ENCODE measurements at places on chromosomes 2 and 18.

- no peak for DNase-seq
Measured at GRCh38 chr18:7248877-7249276, 18.0 kb downstream of the LRRC30 start.

GRCh38 chr18:79030680-79031079 lies 38.5 kb upstream of the ATP9B start:
- no peak for DNase-seq

- DNase-seq, result no peak
Measured at GRCh38 chr2:38060236-38061018, 15.5 kb downstream of the CYP1B1 start.

DNA sequence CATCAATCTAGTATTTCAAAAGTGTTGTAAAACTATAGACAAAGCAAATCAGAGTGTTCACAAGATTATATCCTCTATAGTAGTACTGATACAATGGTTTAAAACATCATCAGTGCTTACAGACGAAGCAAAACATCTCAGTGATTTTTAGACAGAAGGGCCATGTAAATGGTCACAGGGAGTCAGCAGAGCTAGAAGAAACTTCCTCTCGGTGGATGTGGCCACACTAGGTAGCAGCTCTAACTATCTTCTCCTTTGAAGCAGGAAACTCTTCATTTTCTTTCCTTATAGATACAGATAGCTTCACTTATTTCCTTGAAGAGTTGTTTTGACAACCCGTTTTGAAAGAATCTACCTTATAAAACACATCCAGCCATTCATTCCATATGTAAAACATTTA lies 80.4 kb upstream of the CD226 start:
- no peak for DNase-seq

- no peak for DNase-seq
Measured at GRCh38 chr2:124112206-124112605, 87.1 kb downstream of the CNTNAP5 start.

GRCh38 chr18:35827903-35828275 lies 144.6 kb upstream of the RMP24 start:
- DNase-seq, result no peak

DNA sequence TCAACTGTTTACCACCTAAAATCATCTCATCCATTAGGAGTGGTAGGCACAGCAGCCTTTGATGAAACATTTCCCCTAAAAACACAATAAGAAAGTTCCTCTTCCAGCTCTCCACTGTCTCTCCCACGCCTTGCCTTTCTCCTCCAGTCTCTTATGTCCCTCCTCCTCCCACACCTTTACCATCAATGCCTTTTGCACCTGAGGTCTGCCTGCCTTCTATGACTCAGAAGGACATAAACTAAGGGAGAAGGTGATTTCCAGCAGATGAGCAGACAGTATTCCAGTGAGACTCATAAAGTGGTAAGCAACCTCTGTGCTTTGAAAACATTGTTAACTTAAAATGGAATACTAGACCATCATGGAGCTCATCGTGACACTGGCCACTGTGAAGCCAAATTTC lies 34.2 kb upstream of the NDUFV2 start:
- no peak for DNase-seq

GRCh38 chr2:33210626-33211025 lies 263.9 kb downstream of the LTBP1 start:
- DNase-seq, result no peak

- no peak for DNase-seq
Measured at GRCh38 chr2:110773401-110773921, 41.1 kb downstream of the ACOXL start.

DNA sequence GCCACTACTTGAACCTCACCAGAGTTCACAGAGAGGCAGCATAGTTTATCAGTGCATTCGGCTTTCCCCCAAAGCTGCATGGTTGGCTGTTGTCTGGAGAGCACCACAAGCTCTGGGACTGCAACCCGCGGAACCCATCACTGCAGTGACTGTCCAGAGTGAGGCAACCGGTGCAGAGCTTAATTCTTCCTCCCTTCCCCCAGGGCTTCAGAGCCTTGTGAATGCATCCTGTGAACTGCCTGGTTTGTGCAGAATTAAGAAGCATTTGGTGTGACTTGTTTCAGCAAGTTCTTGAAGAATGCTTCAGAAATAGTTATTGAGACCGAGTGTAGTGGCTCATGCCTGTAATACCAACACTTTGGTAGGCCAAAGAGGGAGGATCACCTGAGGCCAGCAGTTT lies 99.2 kb upstream of the FOSL2 start:
- no peak for DNase-seq

DNA sequence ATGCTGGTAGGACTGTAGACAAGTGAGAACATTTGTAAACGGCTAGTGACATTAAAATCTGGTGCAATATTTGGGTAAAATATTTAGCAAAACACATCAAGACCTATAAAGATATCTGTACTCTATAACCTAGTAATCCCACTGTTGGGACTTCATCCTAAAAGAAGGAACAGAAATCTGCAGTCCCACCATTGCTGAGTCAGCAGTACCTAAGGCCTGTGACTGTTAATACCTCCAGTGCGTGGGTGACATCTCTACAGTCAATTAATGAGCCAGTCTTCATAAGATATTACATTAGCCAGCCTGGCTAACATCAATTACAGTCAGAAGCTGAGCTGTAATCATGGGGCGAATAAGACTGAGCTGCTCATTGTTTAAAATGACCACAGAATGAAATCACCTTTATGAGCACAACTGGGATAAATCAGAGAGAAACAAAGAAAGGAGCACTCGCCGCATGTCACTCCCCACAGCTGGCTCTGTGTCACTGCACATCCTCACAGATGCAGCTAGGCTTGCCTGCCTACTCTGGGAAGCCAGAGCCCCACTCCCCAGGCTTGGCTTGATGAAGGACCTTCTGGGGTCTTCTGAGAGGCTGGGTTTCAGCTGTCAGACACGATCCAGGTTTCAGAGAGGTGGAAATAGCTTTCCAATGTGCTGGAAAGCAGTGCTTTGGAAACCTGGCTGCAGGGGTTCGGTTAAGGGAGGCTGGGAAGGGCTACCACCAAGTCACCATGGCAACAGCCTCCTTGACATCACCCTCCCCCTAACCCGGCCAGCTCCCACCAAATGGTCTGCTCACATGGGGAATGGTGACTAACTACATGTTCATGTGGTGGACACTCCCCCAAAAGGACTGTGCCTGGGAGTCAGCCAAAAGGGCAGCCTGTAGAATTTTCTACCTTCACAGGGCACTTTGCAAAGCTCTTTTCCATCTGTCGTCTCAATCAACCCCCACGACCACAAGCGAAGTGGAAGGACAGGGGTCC lies 145.0 kb downstream of the ZBTB7C start:
- DNase-seq, result no peak

DNA sequence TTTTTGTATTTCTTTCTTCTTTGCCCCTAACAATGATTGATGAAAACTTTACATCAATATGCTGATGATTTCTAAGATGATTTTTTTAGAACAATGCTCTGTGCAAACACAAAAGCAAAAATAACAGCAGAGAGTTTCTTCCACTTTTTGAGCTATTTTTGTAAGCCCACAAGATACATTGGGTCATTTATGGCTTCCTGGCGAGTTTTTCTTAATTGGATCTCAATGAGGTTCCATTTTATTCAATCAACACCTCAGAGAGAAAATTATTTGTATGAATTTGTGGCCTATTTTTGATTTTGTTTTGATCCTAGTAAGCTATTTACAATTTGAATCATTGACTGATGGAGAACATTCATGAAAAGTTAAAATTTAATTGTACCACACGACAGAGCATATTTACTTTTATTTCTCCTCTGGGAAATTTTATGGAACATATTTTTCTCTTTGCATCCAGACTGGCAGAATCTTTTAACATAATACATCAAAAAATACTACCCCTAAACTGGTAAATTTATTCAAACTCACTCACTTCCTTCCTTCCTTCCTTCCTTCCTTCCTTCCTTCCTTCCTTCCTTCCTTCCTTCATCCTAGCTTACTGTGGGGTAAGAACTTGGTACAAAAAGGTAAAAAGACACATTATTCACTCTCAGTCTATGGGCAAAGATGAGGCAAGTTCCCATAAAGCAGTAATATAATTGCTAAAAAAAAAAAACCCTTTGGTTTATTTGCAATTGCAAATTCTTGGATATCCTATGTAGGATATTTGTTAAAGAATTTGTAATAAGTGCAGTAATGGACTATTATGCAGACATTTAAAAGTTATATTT lies 710.4 kb downstream of the SLC4A3 start:
- DNase-seq, result no peak

GRCh38 chr18:3967359-3968180 lies 487.5 kb downstream of the DLGAP1 start:
- no peak for DNase-seq

- no peak for DNase-seq
Measured at GRCh38 chr18:50981381-50981780, 13.5 kb downstream of the ELAC1 start.

DNA sequence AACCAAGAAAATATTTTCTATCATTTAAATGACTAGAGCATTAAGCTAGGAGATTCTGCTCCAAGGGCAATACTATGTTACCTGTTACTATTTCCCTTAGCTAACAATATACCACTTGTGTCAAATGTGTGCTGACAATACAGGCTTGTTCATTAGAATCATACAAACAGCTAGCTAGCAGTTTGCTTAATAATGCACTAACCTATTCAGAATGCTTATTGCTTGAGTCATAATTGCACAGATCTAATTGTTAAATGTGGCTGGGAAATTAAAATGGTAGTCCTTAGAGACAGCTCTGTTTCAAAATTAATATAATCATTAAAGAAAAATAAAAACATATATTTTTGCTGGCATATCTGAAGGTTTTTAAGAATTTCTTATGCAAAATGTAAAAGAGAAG lies 344.2 kb downstream of the ERBB4 start:
- DNase-seq, result no peak

GRCh38 chr2:127044977-127045661 lies 61.8 kb downstream of the BIN1 start:
- DNase-seq, result no peak

DNA sequence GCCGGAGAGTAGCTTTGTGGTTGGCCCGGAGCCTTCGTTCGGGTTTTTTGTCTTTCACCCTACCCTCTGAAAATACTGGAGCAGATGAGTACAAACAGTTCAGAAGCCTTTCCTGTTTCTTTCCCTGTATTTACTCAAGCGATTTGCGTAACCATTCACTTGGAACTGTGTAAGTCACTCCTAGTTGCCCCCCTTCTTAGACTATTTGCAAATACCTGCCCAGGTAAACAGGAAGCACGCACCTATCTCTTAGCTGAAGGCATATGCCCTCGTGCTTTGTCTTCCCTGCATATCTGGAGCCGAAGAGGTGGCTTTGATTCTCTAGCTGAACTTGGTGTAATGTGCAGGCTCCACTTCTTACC lies 1.4 kb downstream of the KCNS3 start:
- no peak for DNase-seq

DNA sequence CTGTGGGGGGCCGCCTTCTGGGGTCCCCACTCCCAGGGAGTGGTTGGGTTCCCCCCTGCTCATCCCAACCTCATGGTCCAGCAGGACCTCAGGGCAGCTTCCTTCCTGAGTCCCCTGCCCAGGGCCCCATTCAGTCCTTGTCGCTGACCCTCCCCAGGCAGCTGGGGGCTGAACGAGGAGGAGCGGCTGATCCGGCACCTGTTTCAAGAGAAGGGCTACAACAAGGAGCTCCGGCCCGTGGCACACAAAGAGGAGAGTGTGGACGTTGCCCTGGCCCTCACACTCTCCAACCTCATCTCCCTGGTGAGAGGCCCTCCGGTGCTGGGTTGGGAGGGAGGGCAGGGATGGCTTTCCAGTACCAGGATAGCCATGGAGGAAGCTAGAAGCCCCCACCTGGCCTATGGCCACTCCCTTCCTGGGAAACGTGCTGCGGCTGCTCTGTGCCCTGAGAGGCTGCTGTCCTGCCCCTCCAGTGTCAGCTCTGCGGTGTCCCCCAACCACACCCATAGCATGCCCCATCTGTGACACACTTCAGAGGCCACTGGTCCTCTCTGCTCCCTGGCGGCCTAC lies 497 bp downstream of the CHRND start:
- DNase-seq, result no peak

DNA sequence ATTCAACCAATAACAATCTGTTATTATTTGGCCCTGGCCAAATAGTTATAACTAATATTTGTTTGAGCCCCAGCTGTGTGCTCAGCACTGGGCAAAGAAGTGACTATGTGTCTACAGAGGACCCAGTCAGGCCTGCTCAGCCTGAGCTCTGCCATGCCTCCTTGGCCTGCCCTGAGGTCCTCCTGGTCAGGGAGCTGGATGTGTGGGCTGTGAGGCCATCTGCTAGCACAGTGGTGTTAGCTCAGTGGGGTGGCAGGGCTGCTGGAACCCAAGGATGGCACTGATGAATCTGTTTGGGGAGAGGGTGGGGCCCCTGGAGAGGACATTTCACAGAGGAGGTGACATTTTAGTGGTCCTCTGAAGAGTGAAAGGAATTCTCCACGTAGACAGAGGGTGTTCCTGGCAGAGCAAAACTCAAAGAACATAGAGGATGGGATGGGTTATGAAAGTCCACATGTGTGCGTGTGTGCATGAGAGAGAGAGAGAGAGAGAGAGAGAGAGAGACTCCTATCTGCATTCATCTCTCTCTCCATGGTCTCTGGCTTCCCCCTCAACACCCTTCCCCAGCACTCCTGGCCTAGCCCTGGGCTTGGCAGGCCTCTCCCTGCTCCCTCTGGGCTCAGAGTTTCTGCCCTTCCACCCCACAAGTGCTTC lies 21.2 kb upstream of the ATOH8 start:
- no peak for DNase-seq

DNA sequence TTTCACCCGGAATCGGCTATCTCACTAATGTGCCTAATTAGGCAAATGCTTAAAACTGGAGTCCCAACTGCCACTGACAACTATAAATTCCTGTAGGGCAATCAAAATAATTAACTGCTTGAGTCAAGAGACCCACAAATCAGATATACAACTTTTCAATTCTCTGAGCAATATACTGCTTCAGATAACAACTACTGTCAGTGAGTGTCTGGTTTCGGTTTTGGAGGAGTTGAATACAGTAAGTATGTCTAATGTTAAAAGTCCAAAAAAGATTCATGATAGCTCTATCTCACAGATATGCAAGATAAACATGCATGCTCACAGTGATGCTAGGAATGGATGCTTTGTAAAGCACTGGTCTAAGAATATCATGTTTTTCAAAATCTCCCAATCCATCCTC lies 283.3 kb downstream of the NRXN1 start:
- DNase-seq, result no peak

DNA sequence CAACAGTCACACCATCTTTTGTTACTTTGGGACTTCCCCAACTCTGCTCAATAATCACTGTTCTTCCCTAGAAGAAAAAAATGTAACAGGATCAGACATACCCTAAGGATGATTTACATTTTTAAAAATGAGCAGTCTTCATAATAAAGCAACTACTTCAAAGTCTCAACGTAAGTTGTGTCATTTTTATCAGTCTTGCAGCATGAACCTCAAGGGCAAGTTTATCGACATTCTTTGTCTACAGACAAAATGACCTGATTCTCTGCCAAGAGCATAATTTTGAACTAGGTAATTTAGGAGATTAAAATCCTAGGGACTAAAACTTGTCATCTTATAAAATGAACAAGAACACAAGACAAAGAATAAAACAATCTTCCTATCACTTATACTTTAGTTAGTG lies 2.3 kb downstream of the HSPD1 start:
- DNase-seq, result no peak

DNA sequence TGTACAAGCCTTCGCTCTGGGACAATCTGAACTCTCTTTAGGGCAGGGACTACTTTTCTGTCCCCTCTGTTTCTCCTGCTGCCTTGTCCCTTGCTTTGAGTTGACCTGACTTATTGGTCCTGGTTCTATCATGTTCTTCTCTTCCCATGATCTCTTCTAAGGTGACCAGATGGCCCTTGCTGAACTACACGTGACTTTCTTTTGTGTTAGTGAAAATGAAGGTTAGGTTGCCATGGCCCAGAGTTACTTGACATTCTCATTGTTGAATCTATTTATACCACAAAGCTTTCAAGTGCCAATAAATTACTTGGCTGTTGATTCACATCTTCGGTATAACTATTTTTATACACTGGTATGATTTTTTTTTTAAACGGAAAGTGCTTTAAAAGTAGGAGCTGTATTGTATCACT lies 24.4 kb downstream of the MRPL33 start:
- DNase-seq, result no peak
